Amniotic epithelial cell (primary cell): ENCODE measurements at places on chromosomes 5 and 9.

GRCh38 chr9:17810728-17811571 is 232.1 kb downstream of the SH3GL2 start:
- peak; percentile 41 for DNase-seq

GRCh38 chr9:104960662-104961061 is 32.7 kb upstream of the ABCA1 start:
- DNase-seq, result no peak

GRCh38 chr5:77777281-77777892 is 1.2 kb upstream of the TBCA start:
- peak; percentile 14 for DNase-seq

GRCh38 chr9:68416936-68417564 is 60.6 kb downstream of the PGM5 start:
- DNase-seq, result peak; percentile 1

GRCh38 chr9:36924757-36925432 is 109.2 kb downstream of the PAX5 start:
- no peak for DNase-seq

DNA sequence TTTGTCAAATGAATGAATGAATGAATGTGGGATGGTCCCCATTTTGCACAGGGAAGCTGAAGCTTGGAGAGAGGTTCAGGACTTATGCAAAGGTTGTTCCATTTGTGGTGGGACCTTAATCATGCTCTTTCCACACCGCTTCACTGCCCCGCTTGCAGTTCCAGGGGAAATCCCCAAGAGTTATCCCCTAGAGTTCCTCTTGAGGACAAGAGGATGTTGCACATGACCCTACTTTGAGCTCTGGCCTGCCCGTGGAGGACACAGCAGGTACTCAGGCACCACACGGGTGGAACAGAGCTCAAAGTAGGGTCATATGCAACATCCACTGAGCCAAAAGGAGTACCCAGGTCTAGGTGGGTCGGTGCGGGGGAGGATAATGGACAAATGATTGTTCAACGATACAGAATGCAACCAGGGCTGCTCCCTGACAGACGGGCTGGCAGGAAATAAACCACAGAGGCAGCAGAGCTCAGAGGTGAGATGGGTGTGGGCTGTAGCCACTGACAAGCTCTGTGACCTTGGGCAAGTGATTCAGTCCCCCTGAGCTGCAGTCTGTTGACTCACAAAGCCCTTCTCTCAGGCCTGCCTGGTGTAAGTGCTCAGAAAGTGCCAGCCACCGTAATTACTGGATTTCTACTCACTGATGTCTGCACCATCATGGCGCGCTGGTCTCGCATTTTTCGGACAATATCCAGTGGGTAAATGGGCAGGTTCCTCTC is 60.3 kb upstream of the EPB41L4B start:
- peak; percentile 68 for DNase-seq

GRCh38 chr9:27880156-27880555 is 306.9 kb upstream of the C9orf72 start:
- no peak for DNase-seq

- DNase-seq, result no peak
These were observed 122.2 kb downstream of the CRB2 start for GRCh38 chr9:123478160-123478559.

GRCh38 chr5:88925692-88926490 is 42.9 kb upstream of the MEF2C start:
- no peak for DNase-seq

DNA sequence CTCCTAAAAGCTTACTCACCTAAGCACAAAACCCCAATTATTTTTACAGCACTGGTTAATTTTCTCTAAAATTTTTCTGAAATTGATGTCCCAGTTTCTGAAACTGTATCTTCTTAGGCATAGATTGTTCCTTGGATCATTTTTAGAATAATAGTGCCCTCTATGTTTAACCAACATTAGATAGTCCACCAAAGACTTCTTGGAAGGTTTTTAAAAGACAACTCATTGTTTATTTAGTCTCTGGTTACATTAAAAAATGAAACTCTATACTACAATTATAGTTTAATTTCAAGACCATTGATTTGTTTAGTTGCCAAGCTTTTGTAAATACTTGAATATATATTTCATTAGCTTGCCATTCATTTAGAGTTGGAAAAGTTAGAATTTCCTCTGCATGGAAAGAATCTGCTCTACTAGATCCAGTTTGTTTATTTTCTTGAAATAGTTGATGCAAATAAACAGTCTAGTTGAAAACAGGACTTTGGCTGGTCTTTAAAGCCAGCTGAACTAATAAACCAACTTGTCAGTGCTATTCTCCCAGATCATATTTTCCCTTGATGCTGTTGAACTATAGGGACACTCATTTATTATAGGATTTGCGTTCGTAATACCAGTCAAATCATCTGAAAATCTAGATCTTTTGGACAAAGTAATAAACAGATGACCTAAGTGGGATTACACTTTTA is 990.5 kb downstream of the TLE1 start:
- DNase-seq, result no peak

DNA sequence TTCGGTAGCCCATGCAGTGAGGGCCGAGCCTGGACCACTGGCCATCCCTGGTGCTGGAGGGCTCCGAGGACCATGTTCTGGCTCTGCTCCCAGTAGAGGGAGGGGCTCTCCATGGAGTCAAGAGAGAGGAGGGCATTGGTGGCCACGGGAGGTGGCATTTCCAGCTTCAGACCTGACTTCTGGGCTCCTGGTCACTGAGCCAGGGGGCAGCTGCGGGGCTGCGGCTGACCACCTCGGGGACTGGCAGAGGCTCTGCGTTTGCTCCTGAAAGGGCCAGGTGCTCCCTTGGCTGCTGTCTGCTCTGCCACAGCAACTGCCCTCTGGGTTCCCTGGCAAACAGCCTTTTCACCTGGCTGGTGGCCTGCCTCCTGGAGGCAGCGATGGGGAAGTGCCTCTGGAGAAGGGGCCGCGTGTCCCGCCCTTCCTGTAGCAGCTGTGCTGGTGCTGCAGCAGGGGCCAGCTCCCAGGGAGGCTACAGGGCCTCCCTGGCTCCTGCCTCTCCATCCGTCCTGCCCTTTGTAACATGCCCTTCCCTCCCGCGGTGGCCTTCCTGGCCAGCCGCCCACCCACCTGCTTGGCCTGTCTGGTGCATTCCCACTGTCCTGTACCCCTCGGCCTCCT is 144.6 kb downstream of the CACNA1B start:
- no peak for DNase-seq

DNA sequence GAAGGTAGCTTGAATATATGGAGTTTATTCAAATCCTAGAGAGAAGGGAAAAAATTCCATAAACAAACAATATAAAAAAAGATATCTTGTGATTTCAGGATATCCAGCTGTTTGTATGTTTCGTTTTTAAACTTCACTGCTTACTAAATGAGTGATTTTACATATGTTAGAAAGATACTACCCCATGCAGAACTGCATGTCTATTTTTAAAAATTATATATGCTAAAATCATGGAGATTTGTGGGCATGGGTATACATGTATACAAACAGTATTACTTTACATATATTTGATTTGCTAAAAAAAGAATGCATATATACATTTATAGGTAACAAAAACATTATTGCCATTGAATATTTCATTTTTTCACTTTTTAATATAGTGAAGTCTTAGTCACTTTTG is 178.3 kb downstream of the KDM4C start:
- no peak for DNase-seq
